Heart right ventricle (tissue), 16 donors: ENCODE measurements at places on chromosomes 1 and 21. TPM values are rescaled to one million over a fixed set of nuclear protein-coding genes. Genes with fewer than 3 reads are reported as not detected.
A peak's percentile ranks its signal among the peaks of the same experiment; 100 is the strongest.

- no peak for DNase-seq
Measured at GRCh38 chr21:41045534-41046268, 122.3 kb upstream of the BACE2 start.

DNA sequence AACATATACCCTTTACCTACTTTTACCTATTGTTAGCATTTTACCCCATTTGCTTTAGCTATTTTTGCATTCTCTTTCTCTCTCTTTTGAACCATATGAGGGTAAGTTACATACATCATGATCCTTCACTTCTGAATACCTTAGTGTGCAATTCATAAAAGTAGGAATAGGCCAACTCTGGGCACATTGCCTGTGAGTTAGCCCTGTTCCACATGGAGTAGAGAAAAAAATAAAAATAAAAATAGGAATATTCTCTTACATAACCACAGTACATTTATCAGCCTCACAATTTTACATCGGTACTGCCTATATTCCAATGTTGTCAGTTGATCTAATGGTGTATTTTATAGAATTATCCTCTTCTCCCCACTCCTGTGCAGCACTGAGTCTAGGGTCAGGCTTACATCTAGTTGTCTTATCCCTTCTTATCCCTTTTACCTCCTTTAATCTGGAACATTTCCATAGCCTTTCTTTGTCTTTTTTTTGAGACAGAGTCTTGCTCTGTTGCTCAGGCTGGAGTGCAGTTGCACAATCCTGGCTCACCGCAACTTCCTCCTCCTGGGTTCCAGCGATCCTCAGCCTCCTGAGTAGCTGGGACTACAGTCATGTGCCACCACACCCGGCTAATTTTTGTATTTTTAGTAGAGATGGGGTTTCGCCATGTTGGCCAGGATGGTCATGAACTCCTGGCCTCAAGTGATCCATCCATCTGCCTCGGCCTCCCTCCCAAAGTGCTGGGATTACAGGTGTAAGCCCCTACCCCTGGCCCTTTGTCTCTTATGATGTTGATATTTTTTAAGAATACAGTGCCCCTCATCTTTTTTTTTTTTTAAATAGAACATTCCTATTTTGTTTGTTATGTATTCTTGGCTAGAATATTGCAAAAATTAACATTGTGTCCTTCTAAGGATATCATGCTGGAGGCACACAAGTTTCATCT is 11.1 kb upstream of the SLC30A1 start:
- peak; percentile 55 for DNase-seq

GRCh38 chr1:43945674-43946235 is 995 bp upstream of the IPO13 start:
- DNase-seq, result no peak

DNA sequence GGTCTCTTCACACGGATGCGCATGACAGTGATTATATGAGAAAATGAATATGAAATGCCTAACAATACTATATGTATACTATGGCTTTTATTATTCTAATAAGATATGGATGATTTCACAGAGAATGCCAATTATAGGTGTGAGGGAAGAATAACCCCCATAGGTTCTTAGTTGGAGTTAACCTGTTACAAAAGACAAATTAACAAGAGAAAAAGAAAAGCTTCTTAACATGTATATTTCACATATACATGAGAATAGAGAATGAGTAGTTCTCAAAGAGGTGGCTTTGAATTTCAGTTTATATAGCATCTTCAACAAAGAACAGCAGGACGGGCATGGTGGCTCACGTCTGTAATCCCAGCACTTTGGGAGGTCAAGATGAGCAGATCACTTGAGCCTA is 24.0 kb upstream of the DMRTB1 start:
- no peak for DNase-seq

- no peak for DNase-seq
Measured at GRCh38 chr1:208108646-208109330, 135.4 kb downstream of the PLXNA2 start.

- peak; percentile 53 for DNase-seq
Measured at GRCh38 chr1:84433258-84434080, 35.2 kb downstream of the DNASE2B start.

GRCh38 chr1:35369922-35370671 is 101.6 kb downstream of the ZMYM4 start:
- peak; percentile 27 for DNase-seq

DNA sequence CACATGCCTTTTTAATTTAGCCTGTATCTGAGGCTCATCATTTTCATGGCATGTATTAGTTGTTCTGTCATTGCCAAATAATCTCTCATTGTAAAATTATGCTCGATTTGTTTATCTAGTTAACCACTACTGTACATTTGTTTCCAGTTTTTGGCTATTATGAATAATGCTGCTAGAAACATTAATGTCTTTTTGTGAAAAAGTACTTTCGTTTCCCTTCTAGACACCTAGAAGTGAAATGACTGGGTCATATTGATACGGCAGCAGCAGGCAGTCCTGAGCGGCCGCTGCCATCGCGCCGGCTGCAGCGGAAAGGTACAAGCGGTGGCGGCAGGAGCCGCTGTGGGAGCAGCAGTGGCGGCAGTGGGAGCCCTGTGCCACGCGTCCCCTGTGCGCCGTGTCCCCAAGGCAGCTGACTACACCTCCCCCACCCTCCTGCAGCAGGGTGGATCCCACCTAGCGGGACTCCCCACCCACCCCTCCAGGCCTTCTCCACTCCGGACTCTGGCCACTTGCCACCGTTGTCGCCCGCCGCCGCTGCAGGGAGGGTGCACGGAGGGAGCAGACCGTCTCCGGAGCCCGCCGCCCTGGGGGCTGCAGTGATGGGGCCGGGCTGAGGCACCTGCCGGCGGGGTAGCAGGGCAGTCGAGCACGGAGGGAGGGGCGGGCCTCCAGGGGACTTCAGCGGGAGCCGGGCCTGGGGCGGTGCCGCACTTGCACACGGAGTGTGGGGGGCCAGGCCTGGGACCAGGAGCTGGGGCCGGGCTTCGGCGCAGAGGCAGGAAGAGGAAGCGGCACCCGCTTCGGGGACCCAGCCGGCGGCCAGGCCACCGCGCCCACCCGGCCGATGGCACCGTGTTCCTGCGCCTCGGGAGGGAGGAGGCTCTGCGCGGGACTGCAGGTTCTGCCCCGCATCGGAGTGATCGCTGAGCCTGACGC is 66.8 kb upstream of the RGS7 start:
- peak; percentile 15 for DNase-seq

TTC34 gene
- polyA plus RNA-seq, result 0.03 TPM

GRCh38 chr1:204493145-204493983 is 1.2 kb downstream of the PIK3C2B start:
- peak; percentile 70 for DNase-seq

KRTAP6-3 gene
- polyA plus RNA-seq, result not detected

- DNase-seq, result no peak
Measured at GRCh38 chr1:96804648-96805047, 83.1 kb downstream of the PTBP2 start.

- DNase-seq, result peak; percentile 62
Measured at GRCh38 chr1:19967808-19968207, 11.6 kb downstream of the PLA2G2A start.

RGS18 gene
- polyA plus RNA-seq, result 0.46 TPM

DNA sequence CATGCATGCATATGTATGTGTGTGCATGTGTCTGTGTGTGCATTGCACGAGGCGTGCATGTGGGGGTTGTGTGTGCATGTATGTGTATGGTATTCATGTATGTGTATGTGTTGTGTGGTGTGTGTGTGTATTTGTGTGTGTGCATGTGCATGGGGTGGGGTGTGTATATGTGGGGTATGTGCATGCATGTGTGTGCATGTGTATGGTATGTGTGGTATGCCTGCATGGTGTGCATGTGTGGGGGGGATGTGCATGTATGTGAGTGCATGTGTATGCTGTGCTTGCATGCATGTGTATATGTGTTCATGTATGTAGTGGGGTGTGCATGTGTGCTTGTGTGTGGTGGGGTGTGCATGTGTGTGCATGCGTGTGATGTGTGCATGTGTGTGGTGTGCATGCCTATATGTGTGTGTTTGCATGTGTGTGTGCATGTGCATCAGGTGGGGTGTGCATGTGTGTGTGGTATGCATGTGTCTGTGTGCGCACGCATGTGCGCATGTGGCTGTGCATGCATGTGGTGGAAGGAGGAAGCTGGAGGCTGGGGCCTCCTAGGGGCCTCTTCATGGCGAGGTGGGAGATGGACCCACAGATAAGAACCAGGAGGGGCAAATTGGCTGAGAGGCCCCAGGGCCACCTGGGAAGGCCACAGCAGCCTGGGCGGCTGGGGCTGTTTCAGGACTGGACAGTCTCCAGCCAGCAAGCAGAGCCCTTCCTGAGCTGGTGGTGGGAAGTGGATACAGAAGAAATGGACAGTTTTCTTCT is 35.9 kb upstream of the ARF1 start:
- DNase-seq, result no peak

KRTAP21-2 gene
- polyA plus RNA-seq, result not detected

GRCh38 chr1:3668148-3668547 is 15.8 kb downstream of the TP73 start:
- DNase-seq, result no peak

DNA sequence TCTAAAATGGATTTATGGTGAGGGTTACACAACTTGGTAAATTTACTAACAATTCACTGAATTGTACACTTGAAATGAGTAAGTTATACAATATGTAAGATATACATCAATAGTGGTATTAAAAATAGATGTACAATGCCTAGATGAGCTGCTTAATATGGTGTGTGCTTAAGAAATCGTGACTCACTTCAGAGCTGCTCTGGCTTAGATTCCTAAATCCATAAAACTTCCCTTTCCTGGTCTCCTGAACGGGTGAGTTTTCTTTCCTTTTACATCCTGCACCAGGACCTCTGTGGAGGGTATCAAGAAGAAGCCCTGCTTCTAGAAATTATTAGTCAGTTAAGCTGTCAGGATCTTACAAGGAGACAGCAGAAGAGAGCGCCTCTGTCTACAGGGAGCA is 30.4 kb downstream of the H3-3A start:
- DNase-seq, result no peak

ANKRD13C gene
- 5.5 TPM for polyA plus RNA-seq

APCS gene
- not detected for polyA plus RNA-seq

DNA sequence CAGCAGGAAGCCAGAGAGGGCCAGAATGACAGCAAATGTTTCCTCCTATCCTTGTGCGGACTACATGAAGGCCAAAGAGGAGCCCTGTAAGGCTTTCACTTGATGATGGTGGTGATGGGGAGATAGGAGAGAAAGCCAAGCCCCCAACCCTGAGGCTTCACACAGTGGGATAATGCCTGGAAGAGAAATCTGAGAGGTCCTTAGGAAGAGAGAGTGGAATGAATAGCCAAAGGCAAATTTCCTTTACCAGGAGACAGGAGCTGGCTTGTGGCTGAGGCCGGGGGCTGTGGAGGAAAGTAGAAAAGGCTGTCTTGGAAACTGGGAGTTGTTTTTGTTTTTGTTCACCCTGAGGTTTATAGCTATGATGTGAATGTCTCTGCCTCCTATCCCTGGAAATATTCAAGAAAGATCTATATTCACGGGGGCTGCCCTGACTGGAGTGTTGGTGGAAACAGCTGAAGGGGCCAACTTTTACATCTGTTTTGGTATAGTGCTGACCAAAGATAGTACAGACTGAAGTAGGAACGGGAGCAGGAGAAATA is 13.0 kb upstream of the RNF19B start:
- no peak for DNase-seq

PTGFRN gene
- 21.2 TPM for polyA plus RNA-seq
